ENCODE measurements at places on chromosomes 7 and 10. TPM values are rescaled to one million over a fixed set of nuclear protein-coding genes. Genes with fewer than 3 reads are reported as not detected.
A peak's percentile ranks its signal among the peaks of the same experiment; 100 is the strongest.

GRCh38 chr10:113449006-113449695 lies 103.7 kb upstream of the HABP2 start:
- no peak overlapping the region for H3K27ac ChIP-seq
- H3K4me3 ChIP-seq, result no peak overlapping the region
- peaks cover 48% of the 10 kb centered on the region for H3K27me3 ChIP-seq
- H3K4me1 ChIP-seq, result peaks cover 1% of the 10 kb centered on the region
- H3K36me3 ChIP-seq, result no peaks in the 10 kb centered on the region
- peak; percentile 30 for DNase-seq

The OPALIN gene
- total RNA-seq, result not detected

- no peak overlapping the region for H3K27ac ChIP-seq
- H3K4me3 ChIP-seq, result no peak overlapping the region
- H3K36me3 ChIP-seq, result no peaks in the 10 kb centered on the region
- no peaks in the 10 kb centered on the region for H3K4me1 ChIP-seq
These were observed 201.8 kb downstream of the TCERG1L start for GRCh38 chr10:131109726-131110125.

The CHAT gene
- not detected for total RNA-seq

GRCh38 chr7:150941351-150942000 lies 36.6 kb downstream of the KCNH2 start:
- no peak overlapping the region for H3K27ac ChIP-seq
- no peak overlapping the region for H3K4me3 ChIP-seq
- no peaks in the 10 kb centered on the region for H3K4me1 ChIP-seq
- H3K27me3 ChIP-seq, result peaks cover 17% of the 10 kb centered on the region
- H3K36me3 ChIP-seq, result no peaks in the 10 kb centered on the region
- no peak for DNase-seq

DNA sequence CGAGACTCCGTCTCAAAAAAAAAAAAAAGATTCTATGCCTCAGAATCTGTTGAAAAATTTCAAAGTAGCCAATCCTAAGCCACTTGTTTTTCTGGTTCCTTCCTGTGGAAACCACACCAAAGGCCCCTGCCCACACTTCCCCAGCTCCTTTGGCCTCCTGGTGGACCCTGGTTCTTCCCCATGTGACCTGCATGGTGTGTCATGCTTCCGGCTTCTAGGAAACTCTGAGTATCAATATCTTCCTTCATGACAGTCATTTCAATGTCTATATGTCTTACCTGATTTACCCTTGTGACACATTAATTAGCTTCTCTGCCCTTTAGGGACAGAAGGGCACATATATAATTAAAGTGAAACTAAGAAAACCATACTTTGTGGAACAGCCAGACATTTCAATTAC lies 80.4 kb upstream of the GRB10 start:
- H3K36me3 ChIP-seq, result no peaks in the 10 kb centered on the region
- H3K4me1 ChIP-seq, result peaks cover under 1% of the 10 kb centered on the region
- no peak overlapping the region for H3K4me3 ChIP-seq

The GPR26 gene
- not detected for total RNA-seq

The STOX1 gene
- total RNA-seq, result 1.3 TPM

The CACNB2 gene
- total RNA-seq, result 0.43 TPM

GRCh38 chr7:10355816-10356215 lies 617.9 kb upstream of the PHF14 start:
- no peaks in the 10 kb centered on the region for H3K4me1 ChIP-seq
- no peaks in the 10 kb centered on the region for H3K36me3 ChIP-seq
- no peak for DNase-seq

GRCh38 chr7:155505422-155505793 lies 41.0 kb downstream of the CNPY1 start:
- peaks cover 11% of the 10 kb centered on the region for H3K4me1 ChIP-seq
- no peak overlapping the region for H3K4me3 ChIP-seq
- no peaks in the 10 kb centered on the region for H3K36me3 ChIP-seq
- no peak for DNase-seq
- no peak overlapping the region for H3K27ac ChIP-seq

The ORC5 gene
- 20.0 TPM for total RNA-seq

DNA sequence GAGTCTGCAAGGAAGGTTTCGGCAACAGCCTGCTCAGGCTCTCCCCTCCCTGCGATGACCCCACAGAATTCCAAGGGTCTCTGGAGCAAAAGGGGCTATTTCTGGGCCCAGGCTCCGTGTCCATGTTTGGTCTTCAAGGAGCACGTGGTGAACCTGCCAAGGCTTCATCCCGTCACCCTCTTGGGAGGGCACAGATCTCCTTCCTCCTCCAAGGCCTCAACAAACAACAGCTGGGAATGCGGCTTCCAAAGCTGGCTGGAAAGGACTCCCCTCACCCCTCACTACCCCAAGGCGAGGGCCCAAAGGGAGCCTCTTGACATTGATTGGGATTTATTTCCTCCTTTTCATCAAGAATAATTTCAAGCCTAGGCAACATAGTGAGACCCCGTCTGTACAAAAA lies 14.0 kb upstream of the KPNA7 start:
- H3K27me3 ChIP-seq, result peaks cover 3% of the 10 kb centered on the region
- peaks cover 7% of the 10 kb centered on the region for H3K4me1 ChIP-seq
- no peak for DNase-seq
- H3K4me3 ChIP-seq, result no peak overlapping the region
- no peaks in the 10 kb centered on the region for H3K36me3 ChIP-seq

- H3K4me3 ChIP-seq, result no peak overlapping the region
- H3K27me3 ChIP-seq, result peaks cover 14% of the 10 kb centered on the region
- H3K4me1 ChIP-seq, result peaks cover 5% of the 10 kb centered on the region
- H3K36me3 ChIP-seq, result no peaks in the 10 kb centered on the region
- DNase-seq, result no peak
These were observed 173.2 kb upstream of the MTPN start for GRCh38 chr7:136150311-136150710.

The ENKUR gene
- 1.6 TPM for total RNA-seq

- no peaks in the 10 kb centered on the region for H3K36me3 ChIP-seq
- no peak for DNase-seq
- peaks cover 25% of the 10 kb centered on the region for H3K4me1 ChIP-seq
- H3K27ac ChIP-seq, result peak overlapping the region; percentile 3
- H3K27me3 ChIP-seq, result no peaks in the 10 kb centered on the region
These were observed 137.0 kb downstream of the GLCCI1 start for GRCh38 chr7:8105449-8106095.

GRCh38 chr7:33685981-33686683 lies 219.2 kb upstream of the BMPER start:
- no peaks in the 10 kb centered on the region for H3K36me3 ChIP-seq
- DNase-seq, result no peak
- no peak overlapping the region for H3K27ac ChIP-seq
- no peaks in the 10 kb centered on the region for H3K27me3 ChIP-seq
- no peaks in the 10 kb centered on the region for H3K4me1 ChIP-seq

DNA sequence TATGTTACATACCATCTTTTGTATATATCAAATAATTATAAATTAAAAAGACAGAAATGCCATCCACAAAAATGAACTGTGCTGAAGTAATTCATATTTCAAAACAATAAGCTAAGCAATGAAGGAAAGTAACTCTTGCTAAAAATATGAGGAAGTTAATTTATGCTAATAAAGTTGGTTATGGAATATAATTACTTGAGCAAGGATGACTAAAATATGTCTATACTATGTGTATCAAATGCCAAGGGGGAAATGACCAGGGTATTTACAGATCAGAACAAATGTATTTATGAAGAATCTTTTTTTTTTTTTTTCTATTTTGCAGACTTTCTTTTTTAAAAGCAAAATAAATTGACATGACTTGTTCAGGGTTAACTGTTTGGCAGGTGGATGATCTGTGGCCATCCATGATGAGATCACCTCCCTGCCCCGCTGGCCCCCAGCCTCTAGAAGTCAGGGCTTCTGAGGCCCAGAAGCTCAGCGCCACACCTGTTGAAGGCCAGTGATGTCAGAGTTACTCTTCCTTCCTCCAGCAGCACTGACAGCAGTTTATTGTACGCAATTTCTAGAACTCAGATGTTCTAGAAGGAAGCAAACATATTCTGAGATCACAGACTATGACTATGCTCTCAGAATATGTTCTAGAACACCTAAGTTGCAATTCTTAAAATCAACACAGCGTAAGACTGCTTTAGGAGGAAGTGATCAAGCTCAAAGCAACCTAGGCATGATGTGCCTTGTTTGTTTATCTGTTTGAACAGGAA lies 196.1 kb upstream of the KLF14 start:
- peaks cover 13% of the 10 kb centered on the region for H3K36me3 ChIP-seq
- H3K27me3 ChIP-seq, result no peaks in the 10 kb centered on the region
- DNase-seq, result no peak
- no peak overlapping the region for H3K4me3 ChIP-seq
- H3K4me1 ChIP-seq, result peaks cover 5% of the 10 kb centered on the region

DNA sequence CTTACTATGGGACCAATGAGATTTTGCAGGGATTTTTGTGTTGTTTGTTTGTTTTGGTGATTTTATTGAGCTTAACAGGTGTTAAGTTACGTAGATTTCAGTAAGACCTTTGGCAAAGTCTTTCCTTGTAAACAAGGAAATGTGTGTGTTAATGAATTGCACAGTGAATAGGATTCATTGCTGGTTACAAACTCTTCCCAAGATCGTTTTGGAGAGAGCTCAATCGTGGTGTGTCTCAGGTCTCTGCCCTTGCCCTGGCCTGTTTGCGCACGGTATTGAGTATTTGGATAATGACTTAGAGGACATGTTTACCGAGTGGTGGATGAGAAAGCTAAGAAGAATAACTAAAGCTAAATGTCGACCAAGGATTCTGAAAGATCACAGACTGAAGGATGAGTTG lies 41.9 kb downstream of the PRPF18 start:
- H3K27ac ChIP-seq, result no peak overlapping the region
- H3K27me3 ChIP-seq, result no peaks in the 10 kb centered on the region
- H3K36me3 ChIP-seq, result peaks cover 24% of the 10 kb centered on the region
- DNase-seq, result no peak

The SPDYE16 gene
- total RNA-seq, result not detected

The TAS2R4 gene
- total RNA-seq, result 2.2 TPM

- no peak overlapping the region for H3K27ac ChIP-seq
- no peak for DNase-seq
- no peak overlapping the region for H3K4me3 ChIP-seq
- no peaks in the 10 kb centered on the region for H3K27me3 ChIP-seq
These were observed 31.3 kb downstream of the AKR1C3 start for GRCh38 chr10:5125315-5126044.

GRCh38 chr10:21002091-21002878 lies 105.2 kb upstream of the NEBL start:
- DNase-seq, result no peak
- H3K4me3 ChIP-seq, result peak overlapping the region; percentile 11
- H3K27me3 ChIP-seq, result peaks cover 15% of the 10 kb centered on the region
- H3K4me1 ChIP-seq, result peaks cover 21% of the 10 kb centered on the region
- H3K36me3 ChIP-seq, result no peaks in the 10 kb centered on the region

GRCh38 chr10:89549510-89549909 lies 14.1 kb upstream of the SLC16A12 start:
- no peaks in the 10 kb centered on the region for H3K27me3 ChIP-seq
- H3K36me3 ChIP-seq, result no peaks in the 10 kb centered on the region
- H3K4me3 ChIP-seq, result no peak overlapping the region

GRCh38 chr10:18044976-18045720 lies 93.4 kb downstream of the SLC39A12 start:
- peaks cover 36% of the 10 kb centered on the region for H3K4me1 ChIP-seq
- H3K4me3 ChIP-seq, result no peak overlapping the region
- H3K27me3 ChIP-seq, result peaks cover 2% of the 10 kb centered on the region

The ST7 gene
- total RNA-seq, result 68.5 TPM

DNA sequence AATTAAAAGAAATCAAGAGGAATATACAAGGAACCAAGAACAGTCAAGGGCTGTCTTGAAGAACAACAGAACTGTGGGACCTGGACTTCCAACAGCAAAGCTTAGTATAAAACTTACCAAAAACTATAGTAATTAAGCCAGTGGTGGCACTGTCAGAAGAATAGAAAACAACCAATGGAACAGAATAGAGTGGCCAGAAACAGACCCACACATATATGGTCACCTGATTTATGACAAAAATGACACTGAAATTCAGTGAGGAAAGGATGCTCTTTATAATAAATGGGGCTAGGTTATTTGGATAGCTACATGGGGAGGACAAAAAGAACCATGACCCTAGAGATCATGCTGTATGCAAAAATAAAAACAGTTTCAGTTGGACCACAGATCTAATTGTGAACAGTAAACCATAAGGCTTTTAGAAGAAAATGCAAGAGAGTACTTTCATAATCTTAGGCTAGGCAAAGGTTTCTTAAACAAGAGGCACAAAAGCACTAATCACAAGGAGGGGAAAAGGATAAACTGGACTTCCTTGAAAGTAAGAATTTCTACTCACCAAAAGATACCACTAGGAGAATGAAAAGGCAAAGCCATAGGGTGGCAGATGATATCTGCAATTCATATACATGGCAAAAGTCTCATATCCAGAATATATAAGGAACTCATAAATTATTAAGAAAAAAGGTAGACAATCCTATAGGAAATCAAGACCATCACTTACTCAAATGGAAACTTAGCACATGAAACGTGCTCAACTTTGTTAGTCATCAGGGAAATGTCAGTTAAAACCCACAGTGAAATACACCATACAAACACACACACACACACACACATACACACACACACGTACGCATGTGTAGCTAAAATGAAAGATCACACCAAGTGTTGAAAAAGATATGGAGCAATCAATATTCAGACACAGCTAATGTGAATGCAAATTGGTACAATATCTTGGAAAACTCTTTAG lies 20.8 kb downstream of the HYCC1 start:
- H3K4me3 ChIP-seq, result no peak overlapping the region
- peaks cover 18% of the 10 kb centered on the region for H3K4me1 ChIP-seq
- DNase-seq, result no peak
- H3K36me3 ChIP-seq, result peaks cover 8% of the 10 kb centered on the region

The PCDH15 gene
- total RNA-seq, result 3.0 TPM

All from osteocyte (in vitro differentiated cells).